Cardiac muscle cell (in vitro differentiated cells and primary cell): ENCODE measurements at places on chromosomes 6 and 20. TPM values are rescaled to one million over a fixed set of nuclear protein-coding genes. Genes with fewer than 3 reads are reported as not detected.

CLVS2 gene
- 0.03 and 0.04 TPM in 2 replicates for total RNA-seq

NKAIN2 gene
- total RNA-seq: not detected in 2 replicates

TCF21 gene
- total RNA-seq: 3.7 and 4.9 TPM in 2 replicates

MEP1A gene
- not detected in 2 replicates for total RNA-seq
